NCI-H1417 treated with DMSO at 0.1 percent for 48 hours (cell line): ENCODE measurements at places on chromosomes 7 and 10.

DNA sequence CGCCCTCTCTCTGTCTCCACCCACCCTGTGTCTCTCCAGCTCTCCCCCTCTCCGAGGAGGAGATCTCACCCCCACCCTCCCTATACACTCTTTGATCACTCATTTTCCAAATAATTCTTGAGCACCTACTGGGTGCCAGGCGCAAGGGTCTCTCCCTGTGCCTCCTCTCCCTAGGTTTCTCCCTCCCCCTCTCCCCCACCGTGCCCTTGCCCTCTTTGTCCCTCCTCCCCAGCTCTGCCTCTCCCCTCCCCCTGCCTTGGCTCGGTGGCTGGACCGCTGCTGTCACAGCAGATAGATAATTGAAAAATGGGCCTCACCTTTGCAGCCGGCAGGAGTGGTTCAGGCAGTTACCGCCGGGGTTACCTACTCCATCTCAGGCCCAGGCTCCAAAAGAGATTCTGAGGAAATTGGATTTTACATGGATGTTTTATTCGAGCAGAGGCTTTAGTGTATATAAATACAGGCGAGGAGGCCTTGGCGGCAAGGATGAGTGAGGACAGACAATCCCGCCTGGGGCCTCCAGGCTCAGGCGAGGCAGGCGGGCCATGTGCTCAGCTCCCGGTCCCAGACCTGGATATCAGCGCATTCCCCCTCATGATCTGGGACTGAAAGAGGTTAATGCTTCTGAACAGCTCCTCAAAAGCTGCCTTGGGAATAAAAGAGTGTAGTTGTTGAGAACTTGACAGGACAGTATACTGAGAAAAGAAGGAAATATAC lies 60.8 kb upstream of the BTRC start:
- no peak for DNase-seq

GRCh38 chr7:127035203-127035849 lies 217.4 kb downstream of the GRM8 start:
- DNase-seq, result no peak

DNA sequence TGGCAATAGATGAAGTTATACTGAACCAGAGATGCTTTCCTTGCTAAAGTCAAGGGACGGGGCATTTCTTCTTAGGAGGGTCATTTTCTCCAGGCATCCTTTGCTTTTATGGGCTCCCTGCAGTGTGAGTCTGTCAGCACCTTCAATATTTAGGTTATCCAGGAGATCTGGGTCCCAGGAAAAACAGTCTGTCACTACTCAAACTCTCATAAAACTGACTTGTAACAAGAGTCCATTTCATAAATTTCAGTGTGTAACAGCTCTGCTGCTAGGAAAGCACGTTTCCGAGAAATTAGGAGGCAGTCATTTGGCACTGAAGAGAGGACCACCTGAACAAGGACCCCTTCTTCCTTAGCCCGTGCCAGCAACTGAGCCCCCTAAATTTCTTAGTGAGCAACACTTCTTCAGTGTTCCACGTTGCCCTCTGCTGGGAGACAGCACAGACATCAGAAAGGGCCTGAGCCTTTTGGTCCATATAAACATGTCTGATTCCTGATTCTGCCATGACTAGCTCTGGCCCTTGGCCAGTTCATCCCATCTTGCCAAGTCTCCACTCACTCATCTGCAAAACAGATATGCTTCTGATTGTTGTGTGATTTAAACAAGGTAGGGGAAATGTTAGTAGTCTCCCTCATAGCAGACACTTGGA lies 7.2 kb downstream of the GCC1 start:
- no peak for DNase-seq

DNA sequence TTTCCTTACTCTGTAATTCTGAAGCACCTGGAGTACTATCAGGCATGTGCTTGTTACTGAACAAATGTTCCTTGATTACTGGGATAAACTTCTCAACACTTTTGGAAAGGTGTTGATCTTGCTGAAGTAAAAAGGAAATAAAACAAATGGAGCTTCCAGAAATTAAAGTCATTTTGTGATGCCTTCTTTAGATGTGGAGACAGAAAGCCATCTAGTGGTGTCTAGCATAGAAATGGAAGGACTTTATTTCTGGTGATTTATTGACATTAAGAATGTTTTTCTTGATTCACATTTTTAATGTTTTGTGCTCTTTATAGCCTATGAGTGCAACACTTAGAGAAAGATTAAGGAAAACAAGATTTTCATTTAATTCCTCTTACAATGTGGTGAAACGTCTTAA lies 1.4 kb downstream of the SFR1 start:
- DNase-seq, result no peak

DNA sequence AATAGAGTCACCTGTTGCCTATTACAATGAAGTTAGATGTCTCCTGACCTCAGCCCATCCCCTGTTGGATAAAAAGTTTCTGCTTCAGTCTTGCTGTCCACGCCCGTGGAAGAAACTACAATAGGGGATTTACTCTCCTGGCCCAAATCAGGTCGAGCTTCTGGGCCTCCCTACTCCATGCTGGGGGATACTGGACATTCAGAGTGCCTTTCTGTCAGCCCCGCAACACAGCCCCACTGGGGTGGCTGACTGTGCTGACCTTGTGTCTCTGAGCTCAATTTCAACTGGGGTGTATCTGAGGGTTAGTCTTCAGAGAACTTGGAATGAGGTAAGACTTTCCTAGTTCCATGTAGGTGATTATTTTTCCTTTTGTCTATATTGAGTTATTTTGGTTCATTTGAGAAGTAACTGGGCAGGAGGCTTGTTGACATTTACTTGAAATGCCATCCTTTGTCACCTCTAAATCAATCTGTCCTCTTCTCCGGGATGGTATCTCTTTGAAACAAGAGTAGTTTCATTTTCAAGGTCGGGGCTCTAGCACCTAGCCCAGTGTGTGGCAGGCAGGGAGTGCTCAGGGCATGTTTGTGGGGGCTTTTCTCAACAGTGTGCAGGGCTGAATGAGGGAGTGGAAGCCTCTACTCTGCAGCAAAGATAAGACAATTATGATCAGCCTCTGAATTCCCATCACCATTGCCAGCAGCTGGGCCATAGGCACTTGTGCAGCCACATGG lies 17.7 kb upstream of the CXCL12 start:
- no peak for DNase-seq

GRCh38 chr7:148723166-148723559 lies 24.5 kb downstream of the CUL1 start:
- no peak for DNase-seq

DNA sequence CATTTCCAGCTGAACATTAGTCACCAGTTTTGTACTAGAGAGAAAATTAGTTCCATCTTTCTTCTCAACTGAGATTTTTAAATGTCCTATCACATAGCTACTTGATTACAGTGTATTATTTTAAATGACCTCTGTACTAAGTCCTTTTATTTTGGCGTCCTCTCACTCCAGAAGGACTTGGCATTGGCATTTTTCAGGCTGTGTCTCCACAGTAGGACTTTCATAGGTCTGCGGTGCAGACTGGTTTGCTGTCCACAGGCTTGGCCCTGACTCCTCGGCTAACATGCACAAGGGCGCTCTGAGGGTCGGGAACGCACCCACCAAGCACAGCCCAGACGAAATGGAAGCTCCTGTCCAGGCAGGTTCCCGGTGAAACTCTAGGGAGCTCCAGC lies 6.5 kb downstream of the PTPRE start:
- DNase-seq, result no peak

GRCh38 chr10:32349968-32350738 lies 3.2 kb upstream of the EPC1 start:
- no peak for DNase-seq

DNA sequence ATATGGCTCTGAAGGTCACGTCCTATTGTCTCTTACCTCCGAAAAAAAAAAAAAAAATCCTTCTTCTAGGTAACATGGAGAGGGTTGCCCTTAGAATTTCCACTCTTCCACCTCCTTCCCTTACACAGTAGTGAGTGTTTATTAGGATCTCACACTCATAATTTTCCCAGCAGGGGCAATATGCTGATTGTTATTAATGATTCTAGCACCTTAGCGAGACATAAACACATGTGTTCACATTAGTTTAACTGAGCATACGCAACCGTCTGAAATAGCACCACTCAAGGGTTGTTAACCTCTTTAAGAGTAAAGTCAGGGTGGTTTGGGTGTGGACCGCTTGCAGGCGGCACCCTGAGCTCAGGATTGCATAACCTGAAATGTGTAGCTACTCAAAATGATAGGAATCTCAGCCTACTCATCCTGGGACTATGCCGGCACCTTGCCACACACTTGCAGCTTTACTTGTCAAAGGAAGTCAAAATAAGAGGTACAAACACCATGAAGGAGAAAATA lies 52.2 kb downstream of the CPEB3 start:
- DNase-seq, result no peak

- DNase-seq, result no peak
Observed at GRCh38 chr10:75431180-75432111, at the start of gene LRMDA. TSS of gene LRMDA (plus strand) at chr10:75431624.

- DNase-seq, result no peak
Observed at GRCh38 chr10:127203067-127203466, 6.7 kb upstream of the INSYN2A start.

DNA sequence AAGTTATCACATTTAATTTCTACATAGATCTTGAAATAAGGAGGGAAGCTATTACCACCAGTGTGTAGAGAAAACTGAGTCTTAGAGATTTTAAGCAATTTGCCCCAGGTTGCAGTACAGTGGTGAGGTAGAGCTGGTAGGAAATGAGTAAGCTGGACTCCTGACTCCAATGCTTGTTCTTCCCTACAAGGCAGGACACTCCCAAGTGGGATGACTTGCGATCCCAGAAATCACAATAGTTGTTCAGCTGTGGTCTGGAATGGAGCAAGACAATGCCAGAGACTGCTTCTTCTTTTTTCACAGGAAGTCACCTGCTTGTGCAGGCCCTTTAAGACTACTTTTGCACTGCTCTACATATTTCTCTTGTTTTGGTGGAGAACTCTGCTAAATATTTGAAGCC lies 327.2 kb upstream of the BMPER start:
- no peak for DNase-seq

DNA sequence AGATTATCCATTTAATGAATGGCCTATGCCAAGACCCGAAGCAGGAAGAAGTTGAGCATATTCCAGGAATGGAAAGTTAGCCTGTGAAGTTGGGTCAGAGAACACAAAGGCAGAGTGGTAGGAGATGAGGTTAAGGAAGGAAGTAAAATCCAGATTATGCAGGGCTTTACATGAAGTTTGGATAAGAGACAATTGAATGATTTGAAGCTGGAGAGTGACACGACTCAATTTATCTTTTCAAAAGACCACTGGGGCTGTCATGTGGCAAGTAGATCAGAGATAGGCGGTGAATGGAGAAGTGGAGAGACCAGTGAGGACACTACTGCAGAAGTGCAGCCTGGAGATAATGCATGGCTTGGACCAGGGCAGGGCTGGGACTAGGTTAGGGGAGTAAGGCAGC lies 7.2 kb upstream of the CNOT4 start:
- DNase-seq, result no peak

DNA sequence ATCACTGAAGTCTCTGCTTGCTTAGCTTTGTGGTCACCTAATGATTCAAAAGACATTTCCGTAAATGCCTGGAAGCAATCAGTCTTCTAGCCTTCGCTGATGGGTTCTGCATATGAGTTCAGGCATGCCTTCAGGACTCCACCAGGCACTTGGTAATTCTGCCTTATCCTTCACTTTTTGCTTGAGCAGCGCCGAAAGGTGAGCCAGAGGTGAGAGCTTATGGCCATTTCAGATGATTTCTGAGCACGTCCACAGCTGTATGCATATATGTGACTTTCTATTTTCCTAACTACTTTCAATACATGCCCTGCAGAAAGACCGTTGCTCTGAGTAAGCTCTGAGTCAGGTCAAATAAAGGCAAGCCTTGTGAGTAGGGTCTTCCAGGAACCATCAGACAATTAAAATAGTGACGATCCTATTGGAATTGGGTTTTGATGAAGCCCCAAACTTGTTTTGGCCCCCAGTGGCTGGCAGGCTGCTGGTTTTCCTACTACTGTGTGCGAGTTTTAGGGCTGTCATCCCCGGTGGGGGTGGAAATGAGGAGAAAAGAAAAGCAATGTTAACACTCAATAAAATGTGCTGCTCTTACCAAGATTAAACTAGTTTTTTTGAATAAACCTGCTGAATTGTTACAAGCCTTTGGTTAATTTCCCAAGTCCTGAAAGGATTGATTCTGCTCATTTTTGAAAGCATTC lies 154.4 kb upstream of the AKR1E2 start:
- no peak for DNase-seq

DNA sequence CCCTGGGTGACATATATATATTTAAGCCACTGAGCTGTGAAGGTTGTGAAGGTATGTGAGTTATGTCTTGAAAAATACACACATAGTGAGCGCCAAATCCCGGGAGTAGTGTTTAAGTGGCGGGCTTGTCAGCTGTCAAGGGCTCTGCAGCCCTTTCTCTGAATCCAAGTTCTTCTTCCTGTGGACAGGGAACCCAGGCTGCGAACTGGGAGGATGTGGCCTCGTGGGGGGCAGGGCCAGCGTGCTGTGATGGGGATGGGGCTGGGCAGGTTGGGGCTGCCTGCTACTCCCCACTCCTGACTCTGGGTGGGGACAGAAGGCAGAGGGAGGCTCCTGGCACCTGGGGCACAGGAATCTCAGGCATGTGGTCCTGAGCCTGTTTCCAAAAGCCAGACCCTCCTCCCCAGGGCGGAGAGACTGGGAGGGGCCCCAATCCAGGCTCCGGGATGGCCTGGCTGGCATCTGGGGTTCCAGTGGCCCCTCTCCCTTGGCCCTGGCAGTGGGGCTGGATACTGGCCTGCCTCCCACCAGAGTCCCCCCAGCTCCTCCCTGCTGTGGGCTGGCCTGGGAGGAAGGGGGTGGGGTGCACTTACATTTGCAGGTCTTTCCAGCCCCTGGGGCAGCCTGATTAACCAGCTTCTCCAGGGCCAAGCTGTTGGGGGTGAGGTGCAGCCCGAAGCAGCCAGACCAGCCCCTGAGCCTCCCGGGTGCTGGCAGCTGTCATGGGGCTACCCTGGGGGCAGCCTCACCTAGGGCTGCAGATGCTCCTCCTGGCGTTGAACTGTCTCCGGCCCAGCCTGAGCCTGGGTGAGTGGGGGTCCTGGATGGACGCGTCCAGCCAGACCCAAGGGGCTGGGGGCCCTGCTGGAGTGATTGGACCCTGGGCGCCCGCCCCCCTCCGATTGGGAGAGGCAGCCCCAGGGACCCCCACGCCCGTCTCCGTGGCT lies at the start of gene UPK3B:
UPK3B (plus strand) TSS at position 622 of the 947 bp plus-strand sequence; CDS start at position 723, 101 bp downstream.
- no peak for DNase-seq

DNA sequence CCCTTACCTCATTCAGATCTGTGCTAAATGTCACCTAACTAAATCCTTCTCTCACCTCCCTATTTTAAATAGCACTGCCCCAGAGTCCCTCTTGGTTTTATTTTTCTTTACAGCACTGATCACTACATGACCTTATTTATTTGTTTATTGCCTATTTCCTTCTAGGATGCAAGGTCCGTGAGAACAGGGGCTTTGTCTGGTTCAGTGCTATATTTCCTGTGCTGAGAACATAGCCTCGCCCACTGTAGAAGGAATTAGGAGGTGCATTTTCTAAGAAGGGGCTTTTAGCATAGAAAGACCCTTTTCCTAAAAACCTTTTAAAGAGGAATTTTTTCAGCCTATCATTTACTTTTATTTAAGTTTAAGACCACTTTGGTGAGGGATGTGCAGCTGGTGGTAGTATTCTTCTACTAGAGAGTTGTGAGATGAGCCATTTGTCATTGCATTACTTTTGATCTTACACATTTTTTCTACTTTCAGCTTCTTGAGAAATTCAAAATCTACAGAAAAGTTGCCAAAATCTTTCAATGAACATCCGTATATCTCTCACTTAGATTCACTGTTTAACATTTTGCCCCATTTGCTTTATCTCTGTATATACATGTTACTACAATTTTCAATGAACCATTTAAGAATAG lies 13.5 kb upstream of the PCGF5 start:
- no peak for DNase-seq
